Inflammatory macrophage treated with lipopolysaccharide for 1 hour (primary cell): ENCODE measurements at places on chromosomes 7 and 10.
A peak's percentile ranks its signal among the peaks of the same experiment; 100 is the strongest.

- DNase-seq = no peak
Observed at GRCh38 chr10:67735430-67735829, 39.4 kb upstream of the CTNNA3 start.

DNA sequence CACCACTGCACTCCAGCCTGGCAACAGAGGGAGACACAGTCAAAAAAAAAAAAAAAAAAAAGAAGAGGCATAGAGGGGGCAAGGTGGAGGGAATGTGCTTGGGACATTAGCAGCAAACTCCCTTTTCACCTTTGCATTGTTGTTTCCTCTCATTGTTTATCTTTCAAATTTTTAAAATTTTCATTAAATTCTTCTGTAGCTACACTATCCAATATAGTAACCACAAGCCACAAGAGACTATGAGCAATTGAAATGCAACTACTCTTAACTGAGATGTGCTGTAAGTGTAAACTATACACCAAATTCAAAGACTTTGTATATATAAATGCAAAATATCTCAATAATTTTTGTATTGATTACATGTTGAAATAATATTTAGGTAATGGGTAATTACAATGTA, 43.4 kb downstream of the EBLN1 start:
- no peak for DNase-seq

- no peak for DNase-seq
Observed at GRCh38 chr10:93580828-93581227, 14.4 kb downstream of the FFAR4 start.

DNA sequence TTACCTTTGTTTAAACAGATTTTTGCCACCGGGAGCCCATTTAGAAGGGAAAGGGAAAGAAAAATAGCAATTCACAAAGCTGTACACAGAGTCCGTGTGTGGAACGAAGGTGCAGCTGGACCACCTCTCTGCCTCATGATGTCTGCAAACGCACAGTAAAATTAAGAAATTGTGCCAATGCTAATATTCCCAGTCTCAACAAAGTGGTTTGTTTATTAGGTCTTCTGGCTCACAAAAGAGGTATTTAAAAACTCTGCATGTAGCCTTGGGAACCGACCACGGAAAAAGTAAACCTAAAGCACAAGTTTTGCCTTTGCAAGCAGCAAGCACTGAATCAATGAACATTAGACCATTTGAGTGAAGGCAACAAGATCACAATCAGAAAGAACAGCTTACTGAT, 57.7 kb downstream of the CREB3L2 start:
- no peak for DNase-seq

- DNase-seq = no peak
Observed at GRCh38 chr7:25543210-25543609, 314.9 kb upstream of the NPVF start.

DNA sequence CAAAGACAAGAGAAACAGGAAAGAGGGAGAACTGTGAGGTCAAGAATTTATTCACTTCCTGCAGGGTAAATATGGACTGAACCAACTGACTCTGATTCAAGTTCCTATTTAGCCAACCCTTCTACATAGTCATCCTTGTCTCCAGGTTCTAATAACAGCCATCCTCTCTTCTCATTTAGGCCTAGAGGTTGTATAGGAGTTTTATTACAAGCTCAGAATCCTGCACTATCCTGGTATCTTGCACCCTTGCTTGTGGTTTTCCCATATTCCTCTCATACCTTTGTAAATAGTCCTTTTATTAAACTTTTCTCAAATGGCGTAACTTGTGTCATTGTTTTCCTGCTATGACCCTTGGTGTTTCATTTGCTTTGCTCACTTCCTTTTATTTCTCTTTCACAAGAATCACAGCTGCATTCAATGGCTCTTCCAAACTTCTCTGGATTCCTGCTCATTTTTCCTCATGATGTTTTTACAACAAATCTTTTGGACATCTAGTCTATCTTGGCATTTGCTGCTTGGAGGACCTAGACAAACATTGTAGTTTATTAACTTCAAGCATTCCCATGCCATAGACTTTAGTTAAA, 12.4 kb upstream of the OR2A5 start:
- no peak for DNase-seq

DNA sequence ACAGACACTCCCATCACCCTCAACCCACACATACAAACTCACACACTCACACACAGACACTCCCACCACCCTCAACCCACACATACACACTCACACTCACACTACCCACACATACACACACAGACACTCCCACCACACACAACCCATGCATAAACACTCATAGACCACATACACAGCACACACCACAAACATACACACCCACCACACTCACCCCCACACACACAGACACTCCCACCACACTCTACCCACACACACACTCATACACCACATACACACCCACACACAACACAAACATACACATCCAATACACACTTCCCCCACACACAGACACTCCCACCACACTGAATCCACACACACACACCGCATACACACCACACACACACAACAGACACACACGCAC, 521.2 kb downstream of the TCERG1L start:
- no peak for DNase-seq

DNA sequence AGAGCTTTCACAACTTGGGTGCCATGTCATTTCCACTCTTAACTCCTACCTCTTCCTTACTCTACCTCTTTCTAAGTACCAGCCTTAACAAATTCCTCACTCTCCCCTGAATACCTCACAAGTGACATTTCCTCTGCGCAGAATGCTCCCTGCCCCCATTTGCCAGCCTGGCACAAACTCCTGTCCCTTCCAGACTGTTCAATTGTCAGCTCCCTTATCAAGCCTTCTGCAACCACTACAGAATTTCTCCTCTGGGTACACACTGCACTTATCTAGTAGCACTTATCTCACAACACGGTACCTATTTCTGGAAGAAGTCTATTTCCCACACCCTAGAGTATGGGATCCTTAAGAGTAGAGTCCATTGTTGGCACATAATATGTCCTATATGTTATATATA, 39.1 kb upstream of the ANAPC16 start:
- no peak for DNase-seq

GRCh38 chr10:3932597-3933375, 147.8 kb upstream of the KLF6 start:
- DNase-seq = peak; percentile 56

GRCh38 chr7:57867884-57868701, 418.1 kb downstream of the ZNF716 start:
- no peak for DNase-seq

- no peak for DNase-seq
Observed at GRCh38 chr10:100827819-100828737, 82.7 kb downstream of the PAX2 start.

DNA sequence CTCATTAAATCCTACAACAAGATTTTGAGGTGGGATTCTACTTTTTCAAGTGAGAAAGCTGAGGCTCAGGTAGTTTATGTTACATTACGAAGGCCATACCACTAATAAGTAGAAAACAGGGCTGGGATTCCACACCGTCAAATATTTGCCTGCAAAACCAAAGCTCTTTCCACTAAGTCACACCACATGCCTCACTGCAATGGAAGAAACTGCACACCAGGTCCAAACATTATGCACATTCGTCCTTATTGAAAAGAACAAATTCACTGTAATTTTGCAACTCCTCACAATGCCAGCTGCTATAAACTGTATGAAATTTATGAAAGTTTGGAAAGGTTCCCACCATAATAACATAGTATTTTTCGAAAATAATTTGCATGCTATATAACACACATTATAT, 66.5 kb downstream of the DGKB start:
- DNase-seq = no peak

GRCh38 chr10:12201543-12201942, 5.6 kb downstream of the CDC123 start:
- no peak for DNase-seq

- no peak for DNase-seq
Observed at GRCh38 chr7:2651336-2651735, 19.6 kb downstream of the TTYH3 start.

DNA sequence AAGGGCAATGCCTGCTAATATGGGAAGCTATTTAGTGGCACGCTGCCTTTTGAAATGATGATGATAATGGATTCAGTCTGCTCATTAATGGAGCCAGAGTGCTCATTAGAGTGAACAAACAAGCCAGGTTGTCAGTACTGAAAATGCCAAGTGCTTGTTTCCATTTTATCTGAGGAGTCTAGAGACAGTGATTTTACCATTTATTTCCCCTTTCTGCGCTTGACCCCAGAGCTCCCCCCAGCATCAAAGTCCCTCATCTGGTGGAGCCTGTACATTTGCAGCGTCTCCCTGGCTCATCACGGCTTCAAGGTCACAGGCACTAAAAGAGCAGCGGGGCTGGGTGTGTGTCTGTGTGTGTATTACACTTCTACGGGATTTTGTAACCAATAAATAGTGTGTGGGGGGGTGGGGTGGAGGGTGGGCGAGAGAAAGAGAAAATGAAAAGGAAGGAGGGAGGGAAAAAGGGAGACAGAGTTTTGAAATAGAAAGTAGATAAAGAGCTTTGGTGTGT, 553.8 kb downstream of the TFEC start:
- DNase-seq = no peak

DNA sequence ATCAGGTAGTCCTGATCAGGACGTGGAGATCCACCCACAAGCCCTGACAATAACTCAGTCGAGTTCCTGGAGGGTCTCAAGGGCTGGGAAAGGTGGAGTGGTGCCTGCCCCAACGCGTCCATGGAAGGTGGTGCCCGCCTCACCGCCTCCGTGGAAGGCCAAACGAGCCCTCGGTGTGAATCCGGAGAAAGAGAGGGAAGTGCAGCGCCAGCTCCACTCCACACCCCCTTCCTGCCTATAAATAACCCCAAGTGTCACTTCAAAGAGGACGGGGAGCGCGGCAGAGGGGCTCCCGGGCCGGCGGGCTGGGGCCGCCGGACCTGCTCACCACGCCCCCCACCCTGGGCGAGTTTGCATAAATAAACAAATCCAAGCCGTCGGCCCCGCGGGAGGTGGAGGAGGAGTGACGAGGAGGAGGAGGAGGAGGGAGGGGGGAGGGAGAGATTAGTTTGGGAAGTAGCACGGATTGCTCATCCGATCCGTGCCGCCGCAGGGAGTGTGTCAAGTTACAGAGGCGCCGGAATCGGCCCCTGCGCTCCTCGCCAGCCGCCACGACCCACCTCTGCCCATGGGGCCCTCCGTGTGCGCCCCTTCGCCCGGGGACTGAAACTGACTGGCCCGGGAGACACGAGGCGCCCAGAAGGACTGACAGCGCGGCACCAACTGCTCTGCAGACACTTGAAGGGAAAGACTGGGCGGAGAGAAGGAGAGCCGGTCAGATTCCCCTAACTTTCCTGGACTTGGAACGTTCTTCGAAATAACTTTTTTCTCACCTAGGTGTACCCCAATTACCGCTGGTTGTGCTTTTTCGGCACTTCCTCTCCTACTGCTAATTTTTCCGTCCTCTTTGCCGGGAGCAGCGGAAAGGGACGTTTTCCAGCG, at the start of gene COL13A1:
Gene COL13A1, plus strand, starts transcription at position 473 of the 882 bp plus-strand sequence. CDS start 518 bp downstream, outside the sequence.
- peak; percentile 22 for DNase-seq

GRCh38 chr7:69817121-69817520, 218.8 kb downstream of the AUTS2 start:
- DNase-seq = no peak

GRCh38 chr7:44063547-44063893, 1.8 kb downstream of the PGAM2 start:
- DNase-seq = no peak

DNA sequence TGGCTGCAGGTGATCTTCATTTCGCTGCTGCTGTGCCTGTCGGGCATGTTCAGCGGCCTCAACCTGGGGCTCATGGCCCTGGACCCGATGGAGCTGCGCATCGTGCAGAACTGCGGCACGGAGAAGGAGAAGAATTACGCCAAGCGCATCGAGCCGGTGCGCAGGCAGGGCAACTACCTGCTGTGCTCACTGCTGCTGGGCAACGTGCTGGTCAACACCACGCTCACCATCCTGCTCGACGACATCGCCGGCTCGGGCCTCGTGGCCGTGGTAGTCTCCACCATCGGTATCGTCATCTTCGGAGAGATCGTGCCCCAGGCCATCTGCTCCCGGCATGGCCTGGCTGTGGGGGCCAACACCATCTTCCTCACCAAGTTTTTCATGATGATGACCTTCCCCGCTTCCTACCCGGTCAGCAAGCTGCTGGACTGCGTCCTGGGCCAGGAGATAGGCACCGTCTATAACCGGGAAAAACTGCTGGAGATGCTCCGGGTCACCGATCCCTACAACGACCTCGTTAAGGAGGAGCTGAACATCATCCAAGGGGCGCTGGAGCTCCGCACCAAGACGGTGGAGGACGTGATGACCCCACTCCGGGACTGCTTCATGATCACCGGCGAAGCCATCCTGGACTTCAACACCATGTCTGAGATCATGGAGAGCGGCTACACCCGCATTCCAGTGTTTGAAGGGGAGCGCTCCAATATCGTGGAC, 1.3 kb downstream of the CNNM2 start:
- DNase-seq = no peak

GRCh38 chr10:69045441-69046300, 42.2 kb upstream of the SRGN start:
- peak; percentile 99 for DNase-seq

GRCh38 chr10:33022691-33023090, 64.7 kb upstream of the ITGB1 start:
- DNase-seq = no peak

- DNase-seq = no peak
Observed at GRCh38 chr10:26090762-26091161, 125.8 kb upstream of the GAD2 start.

GRCh38 chr7:123612024-123612423, 10.4 kb downstream of the ASB15 start:
- DNase-seq = no peak

DNA sequence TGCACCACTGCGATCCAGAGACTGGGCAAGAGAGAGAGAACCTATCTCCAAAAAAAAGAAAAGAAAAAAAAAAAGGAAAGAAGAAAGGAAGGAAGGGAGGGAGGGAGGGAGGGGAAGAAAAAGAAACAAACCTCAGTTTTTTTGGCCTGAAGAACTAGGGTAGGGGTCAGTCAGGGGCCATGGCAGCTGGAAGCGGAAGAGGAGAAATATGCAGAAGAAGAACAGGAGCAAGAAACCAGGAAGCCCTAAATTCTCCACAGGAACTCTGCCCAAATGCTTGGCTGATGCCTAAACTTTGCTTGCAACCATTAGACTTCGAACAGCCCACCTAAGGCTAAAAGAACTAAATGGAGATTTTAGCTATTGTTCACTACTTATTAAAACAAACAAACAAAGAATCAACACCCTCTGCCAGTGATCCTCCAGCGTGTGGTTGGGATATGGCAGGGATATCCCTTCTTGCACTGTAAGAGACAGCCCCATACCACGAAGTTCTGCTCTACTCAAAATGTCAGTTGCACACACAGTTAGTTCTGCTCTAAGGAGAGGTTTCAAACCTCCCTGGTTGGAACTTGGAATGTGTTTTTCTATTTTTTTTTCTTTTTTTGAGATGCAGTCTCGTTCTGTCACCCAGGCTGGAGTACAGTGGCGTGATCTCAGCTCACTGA, 139.5 kb downstream of the FAM107B start:
- no peak for DNase-seq

GRCh38 chr7:137886281-137886680, 39.5 kb upstream of the DGKI start:
- DNase-seq = no peak
